ENCODE measurements at places on chromosomes 2 and 18. TPM values are rescaled to one million over a fixed set of nuclear protein-coding genes. Genes with fewer than 3 reads are reported as not detected.

The IL1F10 gene
- total RNA-seq = not detected

The DAPL1 gene
- not detected for total RNA-seq

The TM4SF20 gene
- total RNA-seq = not detected

- no peak for DNase-seq
These were observed 204.4 kb upstream of the TWIST2 start for GRCh38 chr2:238643400-238643907.

DNA sequence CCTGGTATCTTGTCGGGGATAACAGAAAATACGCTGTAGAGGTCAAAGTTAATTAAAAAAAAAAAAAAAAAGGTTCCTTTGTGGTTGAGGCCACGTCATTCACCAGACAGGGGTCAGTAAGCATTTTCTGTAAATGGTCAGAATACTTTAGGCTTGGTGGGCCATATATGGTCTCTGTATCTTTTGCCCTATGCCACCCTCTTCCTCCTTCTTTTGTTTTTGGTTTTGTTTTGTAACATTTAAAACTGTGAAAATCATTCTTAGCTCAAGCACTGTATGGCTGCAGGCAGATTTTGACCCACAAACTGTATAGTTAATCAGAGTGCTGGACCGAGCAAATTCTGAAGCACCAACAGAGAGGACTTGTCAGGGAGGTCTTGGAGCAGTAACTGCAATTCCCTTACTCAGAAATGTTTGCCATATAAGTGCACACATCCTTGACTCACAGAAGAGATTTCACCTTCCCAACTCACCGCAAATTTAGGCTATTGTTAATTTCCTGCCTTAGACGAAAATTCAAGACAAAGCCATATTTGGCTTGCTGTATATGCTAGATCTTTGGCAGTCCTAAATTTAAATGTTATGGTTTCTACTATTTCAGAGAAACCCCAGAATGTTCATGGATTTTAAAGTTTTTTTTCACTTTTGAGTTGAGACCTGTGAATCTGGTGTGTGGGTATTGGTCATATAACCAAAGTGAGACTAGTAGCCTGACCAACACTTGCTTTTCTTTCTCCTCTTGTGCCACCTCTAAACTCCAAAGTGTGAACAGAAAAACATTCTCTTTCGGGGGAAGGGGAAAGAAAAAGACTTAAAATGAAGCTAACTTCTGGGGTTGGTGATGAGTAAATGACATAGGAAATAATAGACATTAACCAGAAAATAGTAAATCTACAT, 65.4 kb downstream of the DOCK10 start:
- no peak for DNase-seq

- no peak for DNase-seq
These were observed 216.1 kb downstream of the ETAA1 start for GRCh38 chr2:67613227-67613626.

DNA sequence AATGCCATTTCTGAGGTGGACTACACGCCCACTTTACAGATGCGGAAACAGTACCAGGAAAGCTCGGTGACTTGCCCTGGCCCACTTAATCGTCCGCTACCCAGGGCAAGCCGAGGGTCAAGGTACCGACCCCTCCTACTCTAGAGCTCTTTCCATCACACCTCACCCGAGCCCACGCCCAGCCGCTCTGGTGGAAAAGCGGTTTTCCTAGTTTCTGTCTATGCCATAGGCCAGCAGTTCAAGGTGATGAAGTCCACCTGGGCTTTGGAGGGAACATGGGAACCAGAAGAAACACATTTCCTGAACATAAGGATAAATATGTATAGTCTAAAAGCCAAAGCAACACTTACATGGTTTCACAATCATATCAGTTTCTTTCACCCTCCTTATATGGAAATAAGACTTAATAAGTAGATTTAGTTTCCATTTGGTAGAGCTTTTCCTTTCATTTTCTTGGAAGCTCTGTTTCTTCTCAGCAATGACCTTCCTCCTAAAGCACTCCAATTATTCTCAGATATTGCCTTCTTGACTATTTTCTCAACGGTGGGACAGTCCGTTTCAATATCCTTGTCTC, 567 bp downstream of the VWA3B start:
- no peak for DNase-seq

The MFSD6 gene
- total RNA-seq = 3.1 TPM

GRCh38 chr18:79887181-79888000, 64.1 kb downstream of the SLC66A2 start:
- no peak for DNase-seq

- DNase-seq = no peak
These were observed 78.7 kb downstream of the MYCN start for GRCh38 chr2:16019060-16019480.

DNA sequence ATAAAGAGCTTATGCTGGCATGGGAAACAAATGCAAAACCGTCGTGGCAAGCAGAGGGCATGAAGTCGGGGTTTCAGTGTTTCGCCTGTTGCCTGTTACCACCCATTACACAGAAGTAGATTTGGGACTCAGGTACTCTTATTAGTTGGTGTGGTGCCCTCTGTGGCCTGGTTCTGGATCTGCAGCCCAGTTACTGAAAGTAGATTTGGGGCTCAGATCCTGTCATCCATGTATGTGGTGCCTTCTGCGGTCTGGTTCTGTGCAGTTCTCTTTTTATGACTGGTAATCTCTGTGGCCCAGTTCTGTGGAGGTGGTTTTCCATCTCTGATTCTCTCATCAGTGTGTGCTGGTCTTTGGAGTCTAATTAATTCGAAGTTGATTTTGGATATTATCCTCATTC, 45.2 kb downstream of the ADNP2 start:
- no peak for DNase-seq

- DNase-seq = no peak
These were observed 139.8 kb upstream of the UBE2E3 start for GRCh38 chr2:180840641-180841040.

- DNase-seq = peak; percentile 50
These were observed 9.4 kb upstream of the ITGB6 start for GRCh38 chr2:160209516-160209856.

DNA sequence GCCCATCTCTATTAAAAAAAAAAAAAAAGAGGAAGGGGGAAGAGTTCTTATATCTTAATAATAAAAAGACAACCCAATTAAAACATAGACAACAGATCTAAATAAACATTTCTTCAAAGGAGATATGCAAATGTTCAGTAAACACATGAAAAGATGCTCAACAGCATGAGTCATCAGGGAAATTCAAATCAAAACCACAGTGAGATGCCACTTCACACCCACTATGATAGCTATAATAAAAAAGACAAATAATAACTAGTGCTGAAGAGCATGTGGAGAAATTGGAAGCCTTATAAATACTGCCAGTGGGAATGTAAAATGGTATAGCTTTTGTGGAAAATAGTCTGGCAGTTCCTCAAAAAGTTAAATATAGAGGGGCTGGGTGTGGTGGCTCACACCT, 61.5 kb upstream of the CYP20A1 start:
- DNase-seq = peak; percentile 3

- DNase-seq = no peak
These were observed 968.7 kb downstream of the CNTNAP5 start for GRCh38 chr2:124993809-124994208.
